ENCODE measurements at places on chromosomes 7 and 10.

DNA sequence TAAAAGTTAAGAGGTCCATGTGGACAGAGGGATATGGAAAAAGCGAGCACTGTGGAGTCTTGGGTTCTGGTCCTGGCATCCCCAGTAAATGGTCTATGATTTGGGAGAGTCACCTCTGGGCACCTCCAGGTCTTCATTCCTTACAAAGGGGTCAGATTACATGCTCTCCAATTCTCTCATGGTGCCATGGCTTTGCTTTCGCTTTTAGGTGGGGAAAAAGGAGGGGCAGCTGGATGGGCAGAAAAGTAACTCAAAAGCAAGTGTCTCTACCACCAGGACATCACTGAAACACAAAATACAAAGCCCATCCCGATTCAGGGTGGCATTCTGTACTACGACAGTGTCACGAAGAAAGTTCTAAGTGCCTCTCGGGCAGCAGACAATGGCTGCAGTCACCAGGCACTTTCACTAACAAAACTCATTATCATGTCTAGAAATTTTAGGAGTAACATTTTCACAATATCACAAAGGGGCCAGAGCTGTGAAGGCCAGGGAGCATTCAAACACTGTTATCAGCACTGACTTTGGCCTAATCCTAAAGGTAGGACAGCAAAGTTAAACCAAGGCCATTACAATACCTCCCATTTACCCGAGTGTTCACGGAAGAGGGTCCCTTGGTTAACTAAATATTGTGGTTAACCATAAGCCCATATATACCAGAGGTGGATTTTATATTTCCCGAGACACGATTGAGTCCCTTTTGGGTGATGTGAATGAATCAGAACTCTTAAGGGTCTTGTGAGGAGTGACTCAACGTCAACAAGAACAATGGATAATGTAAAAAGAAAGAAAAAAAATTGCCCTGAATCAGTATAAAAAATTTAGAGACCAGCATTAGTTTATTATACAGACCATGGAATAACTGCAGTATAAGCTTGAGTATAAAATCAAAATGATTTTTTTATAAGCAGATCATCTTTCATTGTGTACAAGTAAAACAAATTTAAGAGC is 2.5 kb downstream of the PSAP start:
- no peak for DNase-seq

GRCh38 chr7:101576998-101577397 is 52.1 kb downstream of the MYL10 start:
- DNase-seq, result no peak

- DNase-seq, result no peak
Observed at GRCh38 chr7:80480566-80480965, 31.3 kb downstream of the GNAT3 start.

GRCh38 chr10:98266647-98267046 is 1.3 kb downstream of the LOXL4 start:
- DNase-seq, result no peak

- DNase-seq, result no peak
Observed at GRCh38 chr10:113078282-113078907, 128.3 kb downstream of the TCF7L2 start.

DNA sequence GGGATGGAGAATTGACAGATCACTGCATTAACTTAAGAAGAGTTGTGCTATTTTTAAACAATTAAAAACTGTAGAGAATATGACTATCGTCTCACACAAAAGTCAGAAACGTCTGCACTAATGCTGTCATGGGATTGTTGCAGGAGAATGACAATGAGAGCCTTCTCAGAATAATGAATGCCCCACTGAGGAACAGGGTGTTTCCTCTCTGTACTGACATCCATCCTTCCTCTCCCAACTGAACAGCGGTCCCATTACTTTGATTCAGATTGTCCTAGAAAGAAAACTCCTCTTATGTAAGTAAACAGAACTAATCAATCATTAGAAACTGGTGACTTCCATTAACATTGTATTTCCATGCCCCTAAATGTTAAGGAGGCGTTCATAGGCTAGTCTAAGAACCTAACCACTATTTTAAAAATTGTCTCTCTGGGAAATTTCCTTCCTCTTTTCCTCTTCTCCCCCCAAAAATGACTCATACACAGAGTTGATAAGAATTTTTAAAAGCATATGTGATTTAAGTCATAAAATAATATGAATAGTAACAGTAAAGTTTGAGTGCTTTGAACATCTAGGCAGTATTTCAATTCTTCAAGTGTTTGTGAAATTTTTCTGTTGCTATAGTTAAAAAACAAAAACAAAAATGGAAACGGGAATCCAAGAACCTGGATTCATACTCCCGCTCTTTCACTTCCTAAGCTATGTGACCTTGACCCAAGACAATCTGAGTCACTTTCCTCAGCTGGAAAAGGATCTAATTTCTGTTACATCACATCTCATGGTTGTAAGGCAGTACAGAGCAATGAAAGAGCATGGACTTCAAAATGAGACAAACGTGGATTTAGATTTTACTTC is 12.7 kb upstream of the MACC1 start:
- DNase-seq, result no peak

DNA sequence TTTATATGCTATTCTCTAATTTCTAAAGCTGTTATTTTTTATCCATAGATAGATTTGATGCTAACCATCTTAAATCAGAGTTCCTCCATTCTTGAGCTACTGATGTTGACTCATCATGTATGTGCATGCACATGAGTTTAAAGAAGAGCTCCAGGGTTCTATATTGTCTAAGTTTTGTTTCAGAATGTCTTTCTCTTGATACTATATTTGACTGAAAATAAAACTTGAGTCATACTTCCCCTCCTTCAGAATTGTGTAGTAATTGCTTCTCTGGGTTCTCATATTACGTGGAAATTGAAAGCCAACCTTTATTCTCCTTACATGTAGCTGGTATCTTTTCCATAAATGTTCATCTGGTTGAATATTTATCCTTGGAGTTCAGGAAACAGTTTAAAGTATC is 89.4 kb downstream of the LRRTM3 start:
- DNase-seq, result no peak

GRCh38 chr10:93482145-93482834 is at the start of gene MYOF:
Gene MYOF (minus strand): TSS chr10:93482334. CDS start chr10:93482194, 140 bp downstream.
- DNase-seq, result peak; percentile 70

- DNase-seq, result no peak
Observed at GRCh38 chr7:16393862-16394422, 27.4 kb downstream of the CRPPA start.

- DNase-seq, result no peak
Observed at GRCh38 chr10:95837783-95838182, 70.0 kb upstream of the CC2D2B start.

DNA sequence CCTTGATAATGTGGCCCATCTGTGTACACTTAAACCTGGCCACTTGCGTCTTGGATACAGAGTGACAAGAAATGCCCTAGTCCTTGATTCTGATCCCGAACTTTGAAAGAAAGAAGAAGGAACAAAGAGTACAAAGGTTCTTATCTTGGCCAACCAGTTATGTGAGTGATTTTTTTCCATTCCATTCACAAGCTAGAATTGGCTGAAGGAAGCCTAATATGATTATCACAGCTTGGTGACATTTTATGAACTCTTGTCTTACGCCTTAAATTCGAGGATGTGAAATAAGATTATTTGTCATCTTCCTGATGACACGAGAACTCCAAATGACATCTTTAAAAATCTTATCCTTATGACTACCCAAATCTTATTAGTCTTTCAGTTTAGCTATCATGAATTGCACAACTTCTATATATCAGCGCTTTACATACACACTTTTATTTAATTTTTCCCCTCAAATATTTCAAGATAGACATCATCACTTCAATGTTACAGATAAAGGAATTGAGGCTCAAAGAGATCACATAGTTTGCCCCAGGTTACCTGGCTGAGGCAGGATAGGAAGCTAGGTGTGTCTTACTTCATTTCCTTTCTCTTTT is 13.0 kb upstream of the SP4 start:
- DNase-seq, result no peak

DNA sequence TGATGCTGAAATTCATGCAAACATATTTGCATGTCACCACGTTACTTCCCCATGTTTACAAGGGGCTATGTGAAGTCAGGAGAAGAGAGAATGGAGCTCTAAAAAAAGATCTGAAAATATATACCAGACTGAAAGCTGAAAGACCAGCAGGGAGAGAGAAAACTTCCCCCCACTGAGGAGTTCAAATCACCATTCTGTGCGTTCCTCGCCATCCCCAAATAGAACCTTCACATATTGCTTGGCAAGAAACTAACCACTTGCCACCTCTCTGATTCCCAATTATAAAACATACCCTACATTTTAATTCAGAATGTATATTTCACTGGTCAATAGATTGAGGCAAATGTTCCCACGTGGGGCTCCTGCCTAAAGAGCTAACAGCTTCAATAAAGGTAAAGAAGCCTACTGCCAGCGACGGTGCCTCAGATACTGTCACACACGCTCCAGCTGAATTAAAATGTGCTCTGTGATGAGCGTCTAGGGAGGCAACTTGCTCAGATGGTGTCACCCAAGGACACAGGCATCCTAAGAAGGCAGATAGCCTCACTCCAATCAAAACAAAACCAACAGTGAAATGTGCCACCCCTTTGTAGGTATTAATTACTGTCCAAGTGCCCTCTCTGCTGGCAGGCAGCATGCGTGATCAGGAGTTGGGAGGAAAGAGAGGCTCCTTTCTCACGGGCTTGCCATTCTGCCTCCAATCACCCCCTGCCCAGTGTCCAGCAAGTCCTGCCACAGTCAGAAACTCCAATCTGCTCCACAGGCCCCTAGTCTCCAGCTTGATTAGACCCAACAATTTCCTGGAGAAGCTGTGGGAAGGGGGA is 298.2 kb downstream of the GRID1 start:
- no peak for DNase-seq

DNA sequence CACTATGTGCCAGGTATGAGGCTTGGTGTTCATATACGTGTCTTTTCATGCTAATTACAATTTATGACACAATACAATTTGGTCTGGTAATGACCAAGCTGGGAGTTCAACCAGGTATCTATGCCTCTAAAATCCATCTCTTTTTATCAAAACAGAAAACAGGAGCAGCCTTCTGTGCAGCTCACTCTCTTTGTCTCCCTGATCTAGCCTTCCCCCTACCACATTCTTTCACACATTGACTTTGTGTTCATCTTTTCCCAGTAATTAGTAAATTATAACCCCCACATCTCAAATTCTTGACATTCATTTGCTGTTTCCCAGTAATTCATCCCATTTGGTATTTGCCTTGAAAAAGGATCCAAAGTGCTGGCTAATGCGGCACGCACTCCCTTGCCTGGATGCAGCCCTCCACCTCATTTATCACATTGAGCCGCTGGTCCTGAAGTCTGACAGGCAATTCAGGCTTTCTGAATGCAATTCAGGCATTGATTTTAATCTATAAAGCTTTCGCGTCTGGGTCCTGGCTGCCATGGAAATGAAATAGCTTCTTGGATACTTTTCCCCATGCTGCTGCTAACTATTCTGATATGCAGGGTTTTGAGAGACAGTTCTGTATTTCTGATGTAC is 112.5 kb upstream of the ANKRD1 start:
- DNase-seq, result no peak

GRCh38 chr10:114179148-114179547 is at the start of gene TDRD1:
Gene TDRD1 (plus strand): TSS chr10:114179353. CDS start chr10:114187832, 8,479 bp downstream.
- DNase-seq, result no peak

DNA sequence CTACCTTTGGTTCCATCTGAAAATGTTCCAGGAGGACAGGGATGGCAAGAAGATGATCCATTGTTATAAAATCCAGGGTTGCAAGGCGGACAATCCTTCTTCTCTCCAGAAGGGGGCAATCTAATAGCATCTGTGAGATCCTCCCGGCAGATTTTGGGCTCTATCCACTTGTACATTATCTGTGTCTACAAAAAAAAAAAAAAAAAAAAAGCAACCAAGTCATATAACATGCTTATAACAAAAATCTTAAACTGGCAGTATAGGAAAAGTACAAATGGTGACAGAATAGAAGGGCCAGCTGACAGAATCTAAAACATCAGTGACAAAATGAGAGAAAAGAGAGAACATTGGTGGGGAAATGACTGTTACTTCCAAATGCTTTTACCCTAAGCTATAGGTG is 132.7 kb downstream of the ELAPOR2 start:
- DNase-seq, result peak; percentile 53

- no peak for DNase-seq
Observed at GRCh38 chr7:37536706-37537105, 88.0 kb upstream of the ELMO1 start.

- DNase-seq, result no peak
Observed at GRCh38 chr7:116339564-116339963, 129.2 kb downstream of the TES start.

DNA sequence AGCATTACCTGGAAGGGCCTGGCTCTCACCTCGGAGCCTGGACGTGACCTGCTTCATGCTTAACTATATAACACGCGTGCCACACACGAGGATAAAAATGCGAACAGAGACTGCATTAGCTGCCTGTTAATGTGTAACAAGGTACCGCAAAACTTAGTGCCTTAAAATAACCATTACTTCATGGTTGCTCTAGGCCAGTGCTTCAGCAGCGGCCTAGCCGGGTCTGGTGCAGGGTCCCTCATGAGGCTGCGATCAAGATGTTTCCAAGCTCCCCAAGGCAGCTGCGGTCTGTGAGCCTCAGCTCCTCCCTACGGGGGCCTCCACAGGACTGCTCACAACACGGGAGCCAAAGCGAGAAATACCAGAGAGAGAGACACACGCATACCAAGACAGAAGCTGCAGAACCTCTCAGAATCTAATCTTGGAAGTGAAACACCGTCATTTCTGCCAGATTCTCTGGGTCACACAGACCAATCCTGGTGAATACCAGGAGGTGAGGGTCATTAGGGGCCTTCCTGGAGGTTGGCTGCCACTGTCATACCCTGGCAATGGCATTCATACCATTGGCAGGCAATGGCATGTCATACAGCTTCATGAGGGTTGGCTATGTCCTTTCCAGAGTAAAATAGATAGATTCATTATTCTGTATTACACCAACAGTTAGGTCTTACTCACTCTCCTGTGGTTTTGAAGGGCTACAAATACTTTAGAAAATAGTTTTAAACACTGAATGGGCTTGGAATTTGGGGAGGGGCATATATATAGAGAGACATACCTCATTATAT is 94.5 kb downstream of the HIPK2 start:
- DNase-seq, result no peak

DNA sequence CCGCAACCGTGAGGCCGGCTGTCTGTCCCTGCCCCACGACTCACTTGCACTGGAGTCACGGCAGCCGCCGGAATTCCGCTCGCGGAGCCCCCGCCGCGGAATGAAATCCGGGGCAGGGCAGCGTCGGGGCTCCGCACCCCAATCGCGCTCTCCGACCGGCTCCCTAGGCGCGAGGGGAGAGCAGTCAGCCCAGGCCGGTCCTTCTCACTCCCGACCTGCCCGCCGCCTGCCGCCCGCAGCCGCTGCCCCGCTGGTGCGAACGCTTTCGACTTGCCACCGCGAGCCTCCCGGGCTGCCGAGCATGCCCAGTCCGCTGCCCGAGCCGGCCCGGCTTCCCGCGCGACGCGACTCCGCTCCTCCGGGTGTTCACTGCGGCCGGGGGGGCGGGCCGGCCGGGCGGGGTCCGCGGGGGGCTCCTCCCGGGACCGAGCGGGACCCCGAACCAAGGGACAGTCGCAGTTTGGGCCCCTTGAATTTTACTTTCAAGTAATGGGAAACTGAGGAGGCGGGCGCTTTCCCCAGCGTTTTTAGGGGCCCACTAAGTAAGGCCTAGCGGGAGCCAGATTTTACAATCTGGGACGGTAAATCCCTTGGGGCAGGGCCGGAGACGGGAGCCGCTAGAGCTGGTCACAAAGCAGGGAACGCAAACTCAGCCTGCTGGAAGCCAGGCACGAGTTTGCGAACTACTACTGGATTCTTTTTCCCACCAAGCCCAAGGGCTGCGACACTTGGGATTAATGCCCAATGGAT is at the start of gene SGMS1:
Gene SGMS1 (minus strand): TSS at position 294 of the 750 bp plus-strand sequence. CDS start 279,842 bp downstream, outside the sequence.
- peak; percentile 77 for DNase-seq

GRCh38 chr7:32250471-32251260 is 180.5 kb upstream of the PDE1C start:
- no peak for DNase-seq
